ENCODE measurements at places on chromosomes 3 and 15. TPM values are rescaled to one million over a fixed set of nuclear protein-coding genes. Genes with fewer than 3 reads are reported as not detected.

SPTBN5 gene
- 0.23 TPM for total RNA-seq

SLC38A3 gene
- not detected for total RNA-seq

PIGZ gene
- 2.0 TPM for total RNA-seq

DISP2 gene
- 0.12 TPM for total RNA-seq

LRRN1 gene
- not detected for total RNA-seq

TUSC7 gene
- total RNA-seq = not detected

CCR9 gene
- not detected for total RNA-seq

CACNA2D3 gene
- 0.59 TPM for total RNA-seq

RTP3 gene
- total RNA-seq = not detected

PRSS50 gene
- total RNA-seq = not detected

CYP8B1 gene
- not detected for total RNA-seq

STRIT1 gene
- not detected for total RNA-seq

TICRR gene
- 0.35 TPM for total RNA-seq

C3orf20 gene
- under 0.01 TPM for total RNA-seq

GOLGA8G gene
- total RNA-seq = not detected

CPLX3 gene
- total RNA-seq = not detected

PPP2R3A gene
- 7.0 TPM for total RNA-seq

SLC24A5 gene
- not detected for total RNA-seq

RPUSD3 gene
- 18.5 TPM for total RNA-seq

DOCK3 gene
- 0.12 TPM for total RNA-seq

CADM2 gene
- total RNA-seq = not detected

ZCWPW2 gene
- 0.82 TPM for total RNA-seq

KCNMB2 gene
- not detected for total RNA-seq

ROPN1B gene
- total RNA-seq = not detected
